ENCODE measurements at places on chromosomes 7 and 10.
A peak's percentile ranks its signal among the peaks of the same experiment; 100 is the strongest.

- DNase-seq, result no peak
These were observed 153.5 kb downstream of the RNF216 start for GRCh38 chr7:5627745-5628547.

- DNase-seq, result peak; percentile 28
These were observed 141.3 kb upstream of the VKORC1L1 start for GRCh38 chr7:65731562-65732035.

- peak; percentile 90 for DNase-seq
These were observed 25.8 kb upstream of the FAM13C start for GRCh38 chr10:59387951-59388670.

- peak; percentile 97 for DNase-seq
These were observed 83.3 kb upstream of the MKLN1 start for GRCh38 chr7:131244259-131244852.

DNA sequence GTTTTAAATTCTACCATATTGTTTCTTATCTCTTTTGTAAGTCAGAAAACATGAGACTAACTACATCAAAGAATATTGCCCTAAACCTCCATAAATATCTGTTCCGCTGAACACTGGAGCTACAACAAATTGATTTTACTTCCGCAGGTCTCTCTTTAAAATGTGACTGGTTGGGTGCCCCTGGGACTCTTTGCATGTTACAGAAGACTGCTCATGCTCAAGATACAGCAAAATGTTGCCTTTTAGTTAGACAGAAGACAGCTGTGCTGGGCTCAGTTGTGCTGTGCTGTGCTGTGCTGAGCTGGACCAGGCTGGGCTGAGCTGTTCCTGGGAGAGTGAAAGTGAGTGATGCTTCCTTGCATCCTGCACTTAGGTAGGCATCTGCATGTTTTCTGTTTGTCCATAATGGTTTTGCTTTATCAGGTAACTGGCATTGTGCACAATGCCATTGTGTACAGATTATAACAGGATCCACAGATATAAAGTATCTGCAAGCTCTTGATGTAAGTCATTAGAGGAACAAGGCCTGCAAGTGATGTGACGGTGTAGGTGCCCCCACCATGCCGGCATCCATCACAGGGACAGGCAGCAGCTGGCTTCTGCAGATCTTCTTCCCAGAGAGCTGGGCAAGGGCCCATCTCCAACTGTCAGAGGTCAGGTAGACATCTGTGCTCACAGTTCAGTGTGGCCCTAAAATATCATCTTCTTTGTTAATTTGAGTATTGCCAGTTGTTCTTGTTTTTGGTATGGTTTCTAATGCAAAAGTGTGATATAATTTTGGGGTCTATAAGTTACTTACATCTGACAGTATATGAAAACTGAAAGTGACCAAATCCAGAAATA is 972.5 kb upstream of the CELF2 start:
- DNase-seq, result no peak

DNA sequence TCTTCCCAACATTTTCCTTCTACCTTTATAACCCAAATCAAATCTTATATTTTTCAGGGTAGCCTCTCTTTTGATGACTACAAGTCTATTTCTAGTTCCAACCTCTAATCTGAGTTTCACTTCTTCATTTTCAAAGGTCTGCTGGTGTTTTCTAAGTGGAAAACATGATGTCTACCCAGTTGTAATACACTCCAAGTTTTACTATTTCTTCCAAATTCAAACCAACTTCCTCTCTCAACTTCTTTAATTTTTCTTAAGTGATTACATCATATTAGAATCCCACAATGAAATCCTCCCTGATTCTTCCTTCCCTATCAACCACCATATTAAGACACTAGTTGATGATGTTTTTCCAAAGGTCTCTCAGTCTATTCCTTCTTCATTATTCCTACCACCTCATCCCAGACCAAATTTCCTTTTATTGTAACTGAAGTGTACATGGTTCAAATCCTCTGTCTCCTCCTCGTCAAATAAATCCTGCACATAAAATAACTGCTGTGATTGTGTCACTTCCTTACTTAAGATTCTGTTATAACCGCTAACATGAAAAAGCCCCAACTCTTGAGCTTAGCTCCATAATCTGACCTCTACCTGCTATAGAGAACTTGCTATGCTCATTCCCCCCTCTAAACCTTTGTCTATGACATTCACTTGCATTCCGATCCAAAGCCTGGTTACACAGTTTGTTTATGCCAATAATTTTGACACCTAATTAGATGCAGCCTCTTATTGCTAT is 12.7 kb downstream of the TAS2R38 start:
- DNase-seq, result no peak

GRCh38 chr10:13627459-13628310 is 40.9 kb downstream of the PRPF18 start:
- DNase-seq, result no peak

- DNase-seq, result no peak
These were observed 196.4 kb upstream of the ZNF32 start for GRCh38 chr10:43845121-43845520.

GRCh38 chr10:20948686-20949327 is 51.7 kb upstream of the NEBL start:
- DNase-seq, result no peak

DNA sequence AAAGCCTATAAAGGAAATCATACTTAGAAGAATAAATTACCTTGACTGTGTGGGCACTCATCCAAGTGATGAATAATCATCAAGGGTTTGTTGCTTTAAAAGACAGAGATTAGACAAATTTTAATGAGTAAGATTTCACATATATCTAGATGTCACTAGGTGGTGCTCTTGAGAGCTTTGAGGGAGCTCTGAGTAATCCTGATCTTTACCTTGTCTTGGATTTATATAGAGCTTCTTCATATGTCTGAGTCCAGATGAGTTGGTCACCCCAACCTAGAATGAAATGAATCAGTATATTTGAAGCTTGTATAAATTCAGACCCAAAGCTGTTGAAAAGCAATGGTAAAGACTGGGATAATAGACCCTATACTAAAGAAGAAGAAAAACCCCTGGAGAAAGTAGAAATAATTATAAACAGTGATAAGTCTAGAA is 3.7 kb downstream of the AGR2 start:
- peak; percentile 84 for DNase-seq

DNA sequence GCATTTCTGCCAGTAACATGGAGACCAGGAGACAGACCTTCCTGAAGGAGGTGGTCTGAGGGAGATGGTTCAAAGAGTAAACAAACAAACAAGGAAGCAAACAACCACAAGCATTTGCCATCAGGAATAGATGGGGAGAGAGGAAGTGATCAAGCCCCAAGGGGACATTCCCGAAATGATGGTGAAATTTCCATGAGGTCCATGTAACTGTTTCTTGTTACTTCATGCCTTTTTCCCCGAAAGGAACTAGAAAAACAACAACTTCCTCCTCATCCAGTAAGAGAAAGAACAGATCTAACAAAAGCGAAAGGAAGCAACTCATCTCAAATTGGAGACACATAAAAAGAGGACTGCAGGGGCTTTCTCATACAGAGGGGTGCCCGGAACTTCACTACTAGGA is 152.5 kb upstream of the ZNF32 start:
- DNase-seq, result no peak

- DNase-seq, result no peak
These were observed 25.1 kb downstream of the NRP1 start for GRCh38 chr10:33309406-33309805.

- DNase-seq, result no peak
These were observed 78.4 kb upstream of the TMEM168 start for GRCh38 chr7:112868609-112869008.

GRCh38 chr10:93438613-93439253 is 43.4 kb downstream of the MYOF start:
- no peak for DNase-seq

GRCh38 chr10:73992899-73993788 is 4.8 kb upstream of the VCL start:
- no peak for DNase-seq

DNA sequence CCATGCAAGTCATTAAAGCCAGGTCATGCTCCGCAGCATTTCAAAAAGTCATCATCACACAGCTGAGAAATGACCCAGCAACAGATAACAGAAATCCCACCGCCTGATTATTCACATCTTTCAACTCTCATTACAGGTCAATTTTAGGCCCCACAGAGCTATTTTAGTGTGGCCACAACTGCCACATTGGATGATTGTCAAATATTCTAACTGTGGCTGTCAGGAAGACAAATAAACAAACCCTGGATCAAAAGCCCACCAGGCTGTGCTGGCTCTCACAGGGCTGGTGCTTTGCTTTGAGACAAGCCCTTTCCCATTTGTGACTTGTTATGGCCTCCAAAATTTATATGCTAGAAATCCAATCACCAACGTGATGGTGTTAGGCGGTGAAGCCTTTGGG is 117.6 kb upstream of the CDC14C start:
- no peak for DNase-seq

GRCh38 chr7:18395868-18396267 is 99.7 kb upstream of the HDAC9 start:
- no peak for DNase-seq

DNA sequence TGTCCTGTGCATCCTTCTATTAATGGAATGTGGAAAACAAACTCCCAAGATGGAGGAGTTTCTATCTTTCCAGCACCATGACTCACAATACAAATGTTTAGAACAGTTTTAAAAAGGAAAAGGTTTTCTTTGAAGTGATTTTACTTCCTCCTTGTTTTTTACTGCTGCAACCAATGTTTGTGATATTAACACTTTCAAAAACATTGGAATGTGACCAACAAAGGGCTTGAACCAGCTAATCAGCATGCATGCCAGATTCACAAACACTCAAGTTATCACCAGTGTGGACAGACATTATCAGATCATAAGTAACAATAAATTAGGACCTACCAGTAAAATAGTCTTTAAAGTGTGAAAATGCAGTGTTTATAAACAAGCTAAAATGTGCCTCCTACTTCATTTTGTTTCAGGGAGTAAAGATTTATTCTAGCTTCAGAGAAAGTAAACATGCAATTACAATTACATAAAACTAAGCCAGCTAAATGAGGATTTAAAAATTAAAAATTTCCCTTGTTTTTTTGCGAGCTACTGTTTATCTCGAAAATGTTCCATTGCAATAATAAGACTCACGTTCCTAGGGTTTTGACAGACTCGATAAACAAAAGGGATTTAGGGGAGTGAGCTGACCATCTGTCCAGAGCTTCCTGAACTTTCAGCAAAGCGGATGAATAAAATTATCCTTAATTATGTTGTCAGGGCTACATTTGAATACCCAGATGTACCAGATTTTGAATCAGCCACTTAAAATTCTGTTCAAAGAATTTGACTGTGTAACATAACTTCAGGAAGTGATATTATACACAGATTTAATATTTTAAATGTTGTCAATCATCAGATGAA is 29.8 kb downstream of the CPVL start:
- DNase-seq, result no peak

DNA sequence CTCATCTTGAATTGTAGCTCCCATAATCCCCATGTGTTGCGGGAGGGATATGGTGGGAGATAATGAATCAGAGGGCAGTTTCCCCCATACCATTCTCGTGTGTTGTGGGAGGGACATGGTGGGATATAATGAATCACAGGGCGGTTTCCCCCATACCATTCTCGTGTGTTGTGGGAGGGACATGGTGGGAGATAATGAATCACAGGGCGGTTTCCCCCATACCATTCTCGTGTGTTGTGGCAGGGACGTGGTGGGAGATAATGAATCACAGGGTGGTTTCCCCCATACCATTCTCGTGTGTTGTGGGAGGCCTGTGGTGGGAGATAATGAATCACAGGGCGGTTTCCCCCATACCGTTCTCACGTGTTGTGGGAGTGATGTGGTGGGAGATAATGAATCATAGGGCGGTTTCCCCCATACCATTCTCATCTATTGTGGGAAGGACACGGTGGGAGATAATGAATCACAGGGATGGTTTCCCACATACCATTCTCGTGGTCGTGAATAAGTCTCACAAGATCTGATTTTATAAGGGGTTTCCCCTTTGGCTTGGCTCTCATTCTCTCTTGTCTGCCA is 271.0 kb downstream of the MAD1L1 start:
- peak; percentile 99 for DNase-seq

DNA sequence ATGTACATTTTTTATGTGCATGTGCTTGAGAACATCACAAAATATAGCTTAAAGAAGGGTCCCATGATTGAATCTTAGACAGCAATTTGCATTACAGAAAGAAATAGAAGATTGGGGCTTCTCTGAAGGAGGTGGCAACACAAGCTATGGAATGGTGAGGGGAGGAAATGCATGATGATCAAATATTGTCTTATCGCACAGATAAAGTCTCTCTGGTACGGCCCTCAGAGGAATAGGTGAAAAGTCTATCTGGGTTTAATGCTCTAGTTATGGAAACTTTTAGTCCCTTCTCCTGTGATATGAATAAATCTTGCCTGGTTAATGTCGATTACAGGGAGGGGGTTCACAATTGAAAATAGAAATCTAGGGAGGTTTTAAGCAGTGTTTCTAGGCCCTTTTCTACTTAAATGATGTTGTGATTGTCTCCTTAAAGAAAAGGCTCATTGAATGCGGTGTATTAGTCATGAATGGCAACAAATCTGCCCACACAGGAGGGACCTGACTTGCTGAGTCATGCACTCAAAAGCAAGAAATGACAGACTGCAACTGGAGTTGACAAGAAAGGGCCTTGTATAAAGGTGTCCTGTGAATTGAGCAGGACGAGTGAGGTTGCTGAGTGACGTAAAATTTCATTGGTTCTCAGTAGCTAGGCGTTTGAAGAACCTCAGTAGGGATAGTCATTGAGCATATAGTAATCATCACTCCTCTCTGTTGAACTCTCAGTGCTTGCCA is 133.4 kb upstream of the CSTF2T start:
- DNase-seq, result peak; percentile 69

DNA sequence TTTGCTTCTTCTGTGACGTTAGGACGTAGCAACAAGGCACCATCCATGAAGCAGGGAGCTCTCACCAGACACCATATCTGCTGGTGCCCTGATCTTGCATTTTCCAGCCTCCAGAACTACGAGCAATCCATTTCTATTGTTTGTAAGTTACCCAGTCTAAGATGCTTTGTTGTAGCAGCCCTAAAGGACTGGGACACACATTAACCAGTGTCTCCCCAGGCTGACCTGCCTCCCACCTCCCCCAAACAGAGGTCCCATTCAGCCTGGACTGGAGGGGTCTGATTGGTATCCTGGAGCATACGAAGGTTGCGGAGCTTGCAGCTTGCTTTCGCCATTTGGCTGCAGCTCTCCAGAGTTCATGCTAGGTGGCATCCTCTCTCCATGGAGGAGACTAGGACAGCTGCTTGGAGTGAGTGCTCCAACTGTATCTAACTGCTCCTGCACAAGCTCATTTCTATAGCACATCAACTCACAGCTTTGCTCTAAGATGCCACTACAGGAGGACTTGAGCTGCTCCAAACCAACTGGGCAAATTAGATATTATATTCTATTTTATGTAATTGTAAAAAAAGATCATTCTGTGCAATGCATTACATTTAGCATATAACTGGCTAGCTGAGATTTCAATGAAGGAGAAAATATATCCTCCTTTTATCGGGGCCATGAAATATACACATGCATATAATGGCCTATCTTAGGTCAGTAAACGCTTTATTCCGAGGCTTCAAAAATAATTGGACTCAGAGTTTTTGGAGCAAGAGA is 8.0 kb upstream of the GRK5 start:
- DNase-seq, result peak; percentile 79

DNA sequence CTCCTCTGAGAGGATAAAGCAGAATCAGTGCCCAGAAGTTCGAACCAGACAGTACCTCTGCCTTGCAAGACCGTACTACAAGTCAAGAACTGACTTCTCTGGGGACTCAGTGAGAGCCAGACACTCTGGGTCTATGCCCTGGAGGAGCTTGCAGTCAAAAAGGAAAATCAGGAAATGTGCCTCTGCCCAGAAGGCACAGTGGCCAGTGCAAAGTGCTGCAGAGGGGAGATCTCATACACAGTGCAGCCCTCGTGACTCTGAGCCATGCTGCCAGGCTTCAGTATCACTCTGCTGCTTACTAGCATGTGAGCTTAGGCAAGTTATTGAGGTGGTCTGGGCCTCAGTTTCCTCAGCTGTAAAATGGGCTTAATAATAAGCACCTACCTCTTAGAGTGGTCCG is 144.0 kb upstream of the NPY start:
- DNase-seq, result no peak
